ENCODE measurements at places on chromosomes 4 and X.

DNA sequence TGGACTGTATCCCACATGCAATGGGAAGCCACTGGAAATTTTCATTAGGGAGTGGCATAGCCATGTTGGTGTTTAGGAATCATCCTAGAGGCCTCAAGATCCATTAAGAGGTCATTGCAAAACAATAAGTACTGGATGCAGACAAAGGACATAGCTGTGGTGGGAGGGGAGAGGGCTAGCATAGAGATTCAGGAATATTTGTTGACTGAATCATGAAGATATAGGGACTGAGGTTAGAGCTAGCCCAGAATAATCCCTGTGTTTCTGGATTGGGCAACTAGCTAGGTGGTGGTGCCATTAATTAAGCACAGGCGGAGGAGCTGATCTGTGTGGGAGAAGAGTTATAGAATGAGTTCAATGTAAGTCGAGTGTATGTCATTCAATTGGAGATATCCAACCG lies 135.0 kb downstream of the RAB28 start:
- DNase-seq = no peak

- no peak for DNase-seq
Measured at GRCh38 chrX:108090491-108091263, 665 bp downstream of the PSMD10 start.

- no peak for DNase-seq
Measured at GRCh38 chr4:77196866-77197265, 39.9 kb downstream of the CCNG2 start.

DNA sequence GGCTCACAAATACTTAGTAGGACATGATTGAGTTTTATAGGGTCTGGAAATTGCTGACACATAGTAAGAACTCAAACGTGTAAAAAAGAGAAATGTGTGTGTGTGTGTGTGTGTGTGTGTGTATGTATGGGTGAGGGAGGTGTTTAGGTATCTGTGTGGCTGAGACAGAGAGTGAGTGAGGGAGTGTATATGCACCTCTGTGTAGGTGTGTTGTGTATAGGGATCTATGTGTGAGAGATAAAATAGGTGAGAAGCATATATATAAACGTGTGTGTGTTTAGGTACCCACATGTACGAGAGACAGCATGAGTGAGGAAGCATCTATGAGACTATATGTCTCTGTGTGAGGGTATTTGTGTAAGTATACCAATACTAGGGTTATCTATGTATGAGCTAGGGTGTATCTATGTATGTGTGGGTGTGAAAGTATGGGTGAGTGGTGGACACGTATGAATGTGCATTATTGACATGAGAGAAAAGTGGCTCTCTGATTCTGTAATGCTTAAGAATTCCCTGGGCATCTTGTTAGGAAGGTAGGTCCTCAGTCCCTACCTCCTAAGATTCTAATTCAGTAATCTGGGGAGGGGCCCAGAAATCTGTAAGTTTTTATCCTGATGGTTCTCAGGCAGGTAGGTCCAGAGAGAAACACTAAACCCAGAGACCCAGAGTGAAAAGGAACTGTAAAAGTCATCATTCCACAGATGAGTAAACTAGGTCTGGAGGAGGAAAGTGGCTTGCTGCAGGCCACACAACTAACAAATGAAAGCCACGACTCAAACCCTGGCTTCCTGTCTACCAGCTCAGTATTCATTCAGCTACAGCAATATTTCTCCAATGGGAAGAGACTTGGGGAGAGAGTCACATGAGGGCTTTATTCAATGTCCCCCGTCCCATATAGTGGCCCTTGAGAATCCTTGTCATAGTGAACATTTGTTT lies 237.0 kb downstream of the IDS start:
- no peak for DNase-seq

- no peak for DNase-seq
Measured at GRCh38 chrX:130975947-130976346, 72.9 kb upstream of the ENOX2 start.

- DNase-seq = no peak
Measured at GRCh38 chr4:88102026-88102425, 56.4 kb downstream of the ABCG2 start.

- no peak for DNase-seq
Measured at GRCh38 chr4:33837043-33837838, 2407.1 kb downstream of the ARAP2 start.

DNA sequence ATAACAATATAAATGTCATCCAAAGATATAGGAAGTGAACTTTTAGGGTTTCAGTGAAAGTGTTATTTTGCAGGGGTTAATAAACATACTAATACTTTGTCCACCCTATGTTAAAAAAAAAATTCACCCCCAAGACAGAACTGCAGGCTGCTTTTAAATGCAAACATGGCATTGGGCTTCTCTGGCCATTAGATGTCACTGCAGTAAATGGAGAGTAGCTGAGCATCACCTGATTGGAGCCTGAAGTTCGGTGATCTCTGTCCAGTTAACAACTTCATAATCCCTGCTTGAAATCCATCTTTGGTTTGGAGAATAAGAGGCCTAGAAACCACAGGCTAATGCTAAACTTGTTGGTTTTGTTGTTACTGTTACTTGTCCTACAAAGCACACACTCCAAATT lies 18.7 kb downstream of the SLC25A43 start:
- DNase-seq = no peak

DNA sequence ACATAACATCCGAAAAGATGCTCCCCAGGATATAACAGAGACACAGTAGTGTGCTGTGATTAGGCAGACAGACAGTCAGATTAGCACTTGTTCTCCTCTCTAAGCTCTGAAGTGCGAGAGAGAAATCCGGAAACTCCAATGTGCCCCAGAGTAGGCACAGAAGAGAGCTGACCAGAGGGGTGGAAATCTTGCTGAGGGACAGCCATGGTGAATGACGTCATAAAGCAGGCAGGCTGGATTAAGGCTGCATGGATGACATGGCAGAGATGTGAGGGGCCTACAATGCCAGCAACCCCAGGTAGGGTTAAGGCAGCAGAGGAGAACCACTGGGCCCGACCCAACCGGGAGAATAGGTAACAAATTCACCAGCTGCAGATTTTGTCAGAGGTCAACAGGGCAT lies 53.3 kb downstream of the MEPE start:
- DNase-seq = no peak

DNA sequence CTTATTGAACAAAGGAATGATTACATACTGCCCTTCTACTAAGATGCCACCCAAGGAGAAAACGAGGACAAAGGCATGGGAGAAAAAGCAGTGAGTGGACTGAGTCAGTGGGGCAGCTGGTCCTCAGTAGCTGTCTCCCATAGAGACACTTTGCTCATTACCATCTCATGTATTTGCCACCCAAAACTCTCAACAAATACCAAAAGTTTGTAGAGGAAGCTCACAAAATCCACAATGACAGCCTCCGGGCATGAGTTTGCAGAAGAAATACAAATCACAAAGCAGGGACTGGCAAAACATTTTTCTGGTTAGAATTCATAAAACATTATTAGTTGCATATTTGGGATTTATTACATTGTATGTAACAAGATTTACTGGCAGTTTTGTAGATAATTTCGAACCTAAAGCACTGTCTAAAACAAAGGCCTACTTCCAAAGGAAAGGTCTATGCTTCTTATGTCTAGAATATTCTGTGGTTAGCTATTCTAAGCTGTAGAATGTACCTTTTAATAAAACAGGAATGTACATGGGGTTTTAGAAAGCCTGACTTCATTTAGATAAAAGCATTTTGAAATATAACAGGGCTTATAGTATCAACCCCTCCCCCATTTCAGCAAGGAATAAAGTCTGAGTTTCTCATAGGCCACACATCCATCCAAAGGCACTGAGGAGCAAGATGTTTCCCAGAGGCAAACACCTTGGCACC lies 17.7 kb downstream of the PCDH18 start:
- DNase-seq = no peak

DNA sequence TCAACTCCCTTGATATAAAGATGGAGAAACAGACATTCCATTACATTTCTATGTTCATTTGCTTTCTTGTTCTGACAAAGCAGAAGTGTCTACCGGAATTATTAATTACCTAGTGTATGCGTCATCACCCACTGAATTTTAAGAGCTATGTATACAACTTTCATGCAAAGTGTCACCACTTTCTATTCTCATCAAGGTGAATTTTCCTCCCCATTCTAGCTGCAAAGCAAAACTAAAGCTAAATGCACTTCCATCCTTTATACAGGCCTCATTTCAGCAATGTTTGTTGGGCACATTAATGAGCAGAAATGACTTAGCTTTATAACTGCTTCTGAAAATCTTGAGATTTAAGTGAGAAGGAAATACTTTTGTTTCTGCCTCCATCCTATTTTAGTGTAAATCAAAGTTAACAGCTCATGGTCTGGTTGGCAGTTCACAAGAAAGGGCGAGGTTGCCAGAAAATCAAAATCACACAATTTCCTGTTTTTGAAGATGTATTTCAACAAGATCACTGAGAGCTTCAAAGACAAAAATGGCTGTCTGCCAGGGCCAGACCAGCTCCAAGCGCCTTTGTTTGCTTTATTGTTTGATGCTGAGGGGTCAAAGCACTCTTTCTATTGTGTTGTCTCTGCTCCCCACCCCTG lies 7.2 kb upstream of the FAM9C start:
- DNase-seq = no peak

GRCh38 chr4:6047130-6047673 lies 29.0 kb upstream of the C4orf50 start:
- no peak for DNase-seq

DNA sequence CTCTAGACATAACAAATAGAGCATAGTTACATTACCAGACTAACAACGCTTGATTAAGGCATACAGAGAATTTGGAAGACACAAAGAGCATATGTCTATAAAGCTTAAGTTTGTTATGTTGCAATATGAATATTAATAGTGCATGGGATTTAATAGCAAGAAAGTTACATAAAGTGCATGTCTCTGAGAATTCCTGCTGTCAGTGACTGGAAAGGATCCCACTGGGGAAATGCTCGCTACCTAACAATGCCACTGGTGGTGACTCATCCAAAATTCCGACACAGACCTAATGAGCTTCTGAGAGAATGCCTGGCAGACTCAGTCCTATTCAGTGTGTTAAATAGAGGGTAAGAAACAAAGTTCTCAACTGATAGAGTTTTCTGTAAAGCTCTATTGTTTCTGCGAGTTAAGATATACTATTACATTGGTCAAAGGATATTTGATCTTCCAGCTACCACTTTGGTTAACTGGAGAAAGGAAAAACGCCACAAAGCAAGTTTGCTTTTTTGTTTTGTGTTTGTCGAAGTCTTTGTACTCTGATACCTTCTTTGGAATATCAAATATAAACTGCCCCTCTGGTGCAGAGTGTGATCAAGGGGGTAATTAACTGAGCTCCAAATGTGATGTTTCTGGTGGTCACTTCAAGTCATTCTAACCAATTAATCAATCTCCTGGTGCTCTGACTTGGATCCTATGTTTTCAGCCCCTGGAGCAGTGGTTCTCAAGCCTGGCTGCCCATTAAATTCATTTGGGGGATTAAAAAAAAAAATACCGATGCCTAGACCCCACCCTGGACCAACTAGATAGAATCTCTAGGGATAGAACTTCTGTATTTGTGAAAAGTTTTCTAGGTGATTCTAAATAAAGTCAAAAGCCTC lies 107.9 kb downstream of the PALLD start:
- DNase-seq = no peak

GRCh38 chrX:103879339-103879738 lies 47.3 kb upstream of the RAB9B start:
- DNase-seq = no peak

DNA sequence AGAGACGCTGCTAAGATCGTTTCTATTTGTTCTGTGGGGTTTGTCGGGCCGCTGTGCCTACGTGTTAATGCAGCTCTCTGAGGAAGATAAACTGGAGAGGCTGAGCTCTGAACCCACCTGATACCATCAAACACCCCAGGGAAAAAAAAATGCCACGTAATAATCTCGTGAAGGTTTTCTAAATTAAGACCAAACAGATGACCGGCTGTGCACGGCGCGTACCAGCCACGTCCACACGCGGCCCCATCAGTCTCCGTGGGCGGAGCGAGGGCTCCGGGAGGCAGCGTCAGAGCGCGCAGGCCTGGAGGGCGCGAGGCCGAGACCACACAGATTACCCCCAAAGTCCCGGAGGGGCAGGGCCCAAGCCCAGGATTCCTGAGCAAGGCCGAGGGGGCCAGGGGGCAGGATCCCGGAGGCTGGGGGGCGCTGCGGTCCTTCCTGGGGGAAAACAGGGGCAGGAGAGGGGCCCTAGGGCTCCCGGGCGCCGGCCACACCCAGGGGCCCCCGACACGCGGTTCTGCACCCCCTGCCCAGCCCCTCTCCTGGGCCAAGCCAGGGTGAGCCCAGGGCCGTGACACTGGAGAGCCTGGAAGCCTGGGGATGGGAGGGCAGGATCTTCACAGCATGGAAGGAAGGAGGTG lies 91.9 kb downstream of the FAM53A start:
- no peak for DNase-seq

DNA sequence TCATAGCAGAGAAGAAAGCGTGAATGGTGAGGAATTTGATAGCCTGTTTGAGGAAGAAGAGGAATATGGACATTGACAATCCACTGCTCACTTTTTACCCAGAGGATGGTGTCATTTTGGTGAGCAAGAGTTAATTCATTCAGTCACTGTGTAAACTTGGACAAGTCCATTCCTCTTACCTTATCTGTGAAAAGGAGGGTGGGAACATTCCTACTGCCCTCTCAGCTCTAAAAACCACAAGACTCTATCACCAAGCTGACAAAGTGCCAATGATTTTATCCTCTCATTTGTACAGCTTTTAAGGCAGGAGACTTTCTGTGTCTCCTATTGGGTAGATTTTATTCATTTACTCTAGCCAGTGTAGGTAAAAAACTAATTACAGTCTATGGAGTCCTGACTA lies 103.8 kb downstream of the LUZP4 start:
- DNase-seq = no peak

GRCh38 chr4:1766106-1767060 lies 26.7 kb upstream of the FGFR3 start:
- DNase-seq = no peak

DNA sequence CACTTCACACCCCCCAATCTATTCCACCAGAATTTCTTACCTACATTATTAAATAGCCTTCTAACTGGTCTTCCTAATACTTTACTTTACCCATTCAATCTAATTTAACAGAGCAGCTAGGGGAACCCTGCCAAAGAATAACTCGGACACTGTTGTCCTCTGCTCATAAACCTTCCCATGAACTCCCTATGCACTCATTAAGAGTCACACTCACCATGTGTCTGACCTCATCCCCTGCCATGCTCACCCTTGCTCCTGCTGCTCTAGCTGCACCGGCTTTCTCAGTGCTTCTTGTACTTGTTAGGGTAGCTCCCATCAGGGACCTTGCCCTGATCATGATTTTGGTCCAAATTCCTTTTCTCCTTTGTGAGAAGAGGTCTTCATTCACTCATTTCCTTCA lies 54.6 kb upstream of the GUCY1A1 start:
- no peak for DNase-seq

DNA sequence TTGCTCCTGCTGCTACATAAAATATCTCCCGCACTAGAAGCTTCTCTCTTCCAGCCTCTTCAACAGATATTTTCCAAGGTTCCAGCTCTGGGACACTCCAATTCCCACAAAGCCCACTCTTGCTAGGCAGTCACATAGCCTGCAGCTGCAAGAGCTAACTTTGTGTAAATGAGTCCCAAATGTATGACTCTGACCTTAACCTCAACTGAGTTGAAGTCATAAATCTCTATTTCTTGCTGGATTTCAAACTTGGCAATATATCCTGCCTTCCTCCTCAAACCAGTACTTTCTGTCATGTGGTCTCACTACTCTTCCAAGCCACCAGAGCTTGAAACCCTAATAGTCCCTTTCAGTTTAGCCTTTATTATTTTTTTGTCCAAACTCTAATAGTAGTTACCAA lies 315.4 kb upstream of the GRIA3 start:
- DNase-seq = no peak
